Ureter (tissue), 1 donor: ENCODE measurements at places on chromosomes 16 and 17. TPM values are rescaled to one million over a fixed set of nuclear protein-coding genes. Genes with fewer than 3 reads are reported as not detected.

PRSS27 gene
- 3.1 TPM for total RNA-seq

SPNS3 gene
- total RNA-seq = 0.26 TPM

EVPL gene
- total RNA-seq = 84.2 TPM

SLC6A2 gene
- total RNA-seq = 4.6 TPM

KRT34 gene
- not detected for total RNA-seq

CENPV gene
- 44.0 TPM for total RNA-seq

RGS11 gene
- 4.5 TPM for total RNA-seq

SRL gene
- total RNA-seq = 10.1 TPM

ATP1B2 gene
- total RNA-seq = 10.0 TPM
